ENCODE measurements at places on chromosomes 6 and 20.

- no peak for DNase-seq
These were observed 69.1 kb upstream of the PBOV1 start for GRCh38 chr6:138287144-138287955.

GRCh38 chr6:119312875-119313338 is 36.7 kb downstream of the MAN1A1 start:
- DNase-seq, result no peak

DNA sequence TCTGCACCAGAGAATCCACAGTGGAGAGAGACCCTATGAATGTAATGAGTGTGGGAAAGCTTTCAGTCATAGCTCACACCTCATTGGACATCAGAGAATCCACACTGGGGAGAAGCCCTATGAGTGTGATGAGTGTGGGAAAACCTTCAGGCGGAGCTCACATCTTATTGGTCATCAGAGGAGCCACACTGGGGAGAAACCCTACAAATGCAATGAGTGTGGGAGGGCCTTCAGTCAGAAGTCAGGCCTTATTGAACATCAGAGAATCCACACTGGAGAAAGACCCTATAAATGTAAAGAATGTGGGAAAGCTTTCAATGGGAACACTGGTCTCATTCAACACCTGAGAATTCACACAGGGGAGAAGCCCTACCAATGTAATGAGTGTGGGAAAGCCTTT is 11.9 kb downstream of the ZKSCAN8 start:
- DNase-seq, result no peak

GRCh38 chr6:27279513-27280063 is 32.1 kb downstream of the PRSS16 start:
- DNase-seq, result no peak

- DNase-seq, result no peak
These were observed 79.0 kb downstream of the BACH2 start for GRCh38 chr6:90217506-90218127.

- DNase-seq, result no peak
These were observed 1.5 kb downstream of the WDR27 start for GRCh38 chr6:169700296-169700695.
